ENCODE measurements at places on chromosomes 4 and X. TPM values are rescaled to one million over a fixed set of nuclear protein-coding genes. Genes with fewer than 3 reads are reported as not detected.

Gene HELT
- total RNA-seq: not detected

DNA sequence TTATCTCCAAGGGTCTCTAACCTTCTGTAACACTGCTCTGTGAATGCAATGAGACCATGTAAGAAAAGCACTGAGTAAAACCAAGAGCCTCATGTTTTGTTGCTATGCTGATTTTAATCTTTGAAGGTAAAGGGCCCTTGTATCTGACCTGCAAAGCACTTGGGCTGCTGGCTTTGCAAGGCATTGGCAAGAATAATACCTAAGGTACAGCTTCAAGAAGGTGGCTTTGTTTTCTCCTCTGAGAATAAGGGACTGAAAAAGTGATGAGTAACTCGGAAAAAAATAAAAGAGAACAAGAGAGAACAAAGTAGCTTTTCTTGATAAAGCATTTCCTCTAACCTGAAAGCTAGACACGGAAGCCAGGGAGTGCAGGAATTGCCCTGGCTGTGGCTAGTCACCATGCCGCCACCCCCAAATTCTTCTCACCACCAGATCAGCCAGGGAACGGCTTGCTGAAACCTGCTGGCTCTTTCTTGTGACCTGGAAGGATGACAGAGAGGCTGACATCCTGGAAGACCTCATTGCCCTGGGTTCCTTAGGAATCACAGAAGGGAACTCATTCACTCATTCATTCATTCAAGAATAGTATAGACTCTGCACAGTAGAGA lies 41.8 kb upstream of the HS3ST1 start:
- no peaks in the 10 kb centered on the region for H3K27me3 ChIP-seq
- peak overlapping the region; percentile 91 for H3K4me3 ChIP-seq
- H3K36me3 ChIP-seq: no peaks in the 10 kb centered on the region
- peak overlapping the region; percentile 83 for H3K27ac ChIP-seq
- no peak for DNase-seq

Gene SCFD2
- 23.9 TPM for total RNA-seq

DNA sequence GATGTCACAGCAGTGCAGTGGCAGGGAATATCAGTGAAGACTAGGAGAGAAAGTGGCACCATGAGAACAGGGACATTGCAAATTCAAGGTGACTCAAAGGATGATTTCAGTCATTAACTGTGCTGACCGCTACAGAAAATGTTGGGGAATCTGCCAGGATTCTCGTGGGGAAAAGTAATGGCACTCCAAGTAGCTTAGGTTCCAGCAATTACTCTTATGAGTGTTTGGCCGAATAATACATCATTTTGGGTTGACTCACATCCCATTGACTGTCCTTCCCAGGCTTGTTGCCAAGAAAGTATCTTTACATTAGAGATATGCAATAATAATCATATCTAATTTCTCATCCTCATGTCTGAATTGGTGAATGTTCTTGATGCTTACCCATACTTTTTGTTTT lies 1411.1 kb upstream of the PCDH7 start:
- no peaks in the 10 kb centered on the region for H3K36me3 ChIP-seq
- DNase-seq: no peak
- H3K4me3 ChIP-seq: no peak overlapping the region
- no peak overlapping the region for H3K27ac ChIP-seq
- H3K4me1 ChIP-seq: no peaks in the 10 kb centered on the region

Gene ZNF732
- not detected for total RNA-seq

GRCh38 chrX:9337046-9337445 lies 127.8 kb upstream of the TBL1X start:
- peaks cover 37% of the 10 kb centered on the region for H3K4me1 ChIP-seq
- no peaks in the 10 kb centered on the region for H3K36me3 ChIP-seq
- DNase-seq: no peak
- H3K4me3 ChIP-seq: no peak overlapping the region
- no peaks in the 10 kb centered on the region for H3K27me3 ChIP-seq

Gene FGFBP1
- total RNA-seq: not detected

DNA sequence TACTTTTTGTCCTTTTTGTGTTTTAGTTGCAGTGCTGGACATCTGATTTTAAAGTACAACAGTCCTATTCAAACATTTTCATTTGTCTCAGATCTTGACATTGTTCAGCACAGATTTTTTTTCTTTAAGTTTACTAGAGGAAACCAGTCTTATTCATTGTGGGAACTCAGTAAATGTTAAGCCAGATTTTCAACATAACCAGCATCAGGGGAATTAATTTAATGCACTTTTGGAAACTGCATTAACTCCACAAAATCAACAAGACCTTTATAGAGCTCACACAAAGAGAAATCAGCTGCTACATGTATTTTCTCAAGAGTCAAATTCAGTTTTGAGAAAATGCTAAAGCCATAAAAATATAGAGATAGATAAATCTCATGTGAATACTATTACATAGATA lies 9.9 kb downstream of the CPE start:
- no peaks in the 10 kb centered on the region for H3K36me3 ChIP-seq
- no peak for DNase-seq
- H3K4me1 ChIP-seq: no peaks in the 10 kb centered on the region
- H3K27ac ChIP-seq: no peak overlapping the region
- H3K27me3 ChIP-seq: peaks cover 8% of the 10 kb centered on the region

DNA sequence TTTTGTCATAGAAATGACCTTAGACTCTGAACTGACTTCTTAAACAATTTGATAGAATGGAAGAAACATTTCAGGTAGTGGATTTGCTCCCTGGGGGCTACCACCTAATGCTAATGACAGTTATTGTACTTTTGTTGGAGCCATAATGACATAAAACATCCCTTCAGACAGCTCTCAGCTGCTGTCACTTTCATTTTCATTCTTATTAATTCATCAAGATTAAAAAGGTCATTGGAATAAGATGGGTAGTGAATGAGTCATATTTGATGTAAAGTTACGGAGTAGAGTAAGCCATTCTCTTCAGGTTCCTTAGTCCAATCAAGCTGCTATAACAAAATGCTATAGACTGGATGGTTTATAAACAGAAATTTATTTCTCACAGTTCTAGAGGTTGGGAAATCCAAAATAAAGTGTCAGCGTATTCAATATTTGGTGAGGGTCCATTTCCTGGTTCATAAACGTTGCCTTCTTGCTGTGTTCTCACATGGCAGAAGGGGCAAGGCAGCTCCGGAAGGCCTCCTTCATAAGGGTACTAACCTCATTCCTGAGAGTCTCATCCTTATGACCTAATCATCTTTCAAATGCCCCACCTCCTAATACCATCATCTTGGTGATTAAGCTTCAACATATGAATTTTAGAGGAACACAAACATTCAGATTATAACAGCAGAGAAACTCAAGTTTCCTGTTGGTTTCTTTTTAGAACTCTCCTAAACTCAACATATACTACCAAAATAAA lies 268.5 kb downstream of the ARAP2 start:
- no peak overlapping the region for H3K4me3 ChIP-seq
- H3K27me3 ChIP-seq: no peaks in the 10 kb centered on the region
- H3K4me1 ChIP-seq: no peaks in the 10 kb centered on the region

Gene NCAPG
- 1.8 TPM for total RNA-seq

Gene ADH1A
- total RNA-seq: not detected

GRCh38 chr4:64771149-64771548 lies 361.9 kb upstream of the TECRL start:
- DNase-seq: no peak
- H3K36me3 ChIP-seq: no peaks in the 10 kb centered on the region
- no peak overlapping the region for H3K4me3 ChIP-seq
- H3K27ac ChIP-seq: no peak overlapping the region

DNA sequence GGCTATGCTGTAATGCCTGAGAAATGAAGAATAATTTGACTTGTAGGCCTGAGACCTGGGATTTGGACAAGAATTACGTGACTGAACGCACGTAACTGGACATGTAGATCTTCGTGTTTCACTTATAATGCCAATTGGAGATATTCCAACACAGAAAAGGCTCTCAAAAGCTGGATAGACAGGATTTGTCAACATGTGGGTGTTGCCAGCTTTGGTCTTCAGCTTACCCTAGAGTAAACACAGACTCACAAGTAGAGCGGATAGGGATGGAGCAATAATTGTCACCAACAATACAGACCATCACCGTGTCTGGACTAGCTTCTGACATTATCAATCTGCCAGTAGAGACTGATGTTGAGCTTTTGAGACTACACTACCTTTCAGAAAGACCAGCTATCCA lies 1511.0 kb upstream of the ADGRL3 start:
- DNase-seq: no peak
- no peak overlapping the region for H3K27ac ChIP-seq
- H3K4me3 ChIP-seq: no peak overlapping the region
- no peaks in the 10 kb centered on the region for H3K27me3 ChIP-seq

GRCh38 chr4:156052116-156052515 lies 98.5 kb upstream of the CTSO start:
- H3K4me3 ChIP-seq: no peak overlapping the region
- H3K36me3 ChIP-seq: no peaks in the 10 kb centered on the region
- H3K27me3 ChIP-seq: no peaks in the 10 kb centered on the region
- no peaks in the 10 kb centered on the region for H3K4me1 ChIP-seq
- no peak for DNase-seq
- H3K27ac ChIP-seq: no peak overlapping the region

Gene RHOXF1
- total RNA-seq: 4.7 TPM

DNA sequence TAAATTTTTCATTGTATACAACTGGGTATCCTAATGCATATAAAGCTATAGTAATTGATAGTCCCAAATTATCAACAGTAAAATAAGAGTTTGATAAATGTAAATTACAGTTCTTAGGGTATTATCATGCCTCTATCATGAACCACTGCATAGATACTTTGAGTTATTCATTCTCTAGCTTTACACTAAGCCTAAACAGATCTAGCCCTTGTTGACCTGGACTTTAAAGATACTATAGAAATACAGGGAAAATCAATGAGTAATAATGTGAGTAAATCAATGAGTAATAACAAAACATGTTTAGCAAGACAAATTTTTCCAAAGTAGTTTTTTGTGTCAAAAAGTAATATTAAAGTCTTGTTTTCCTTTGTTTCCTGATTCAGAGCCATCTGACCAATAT lies 228.4 kb downstream of the SCFD2 start:
- no peak for DNase-seq
- no peaks in the 10 kb centered on the region for H3K36me3 ChIP-seq
- no peaks in the 10 kb centered on the region for H3K4me1 ChIP-seq

Gene COX7B2
- not detected for total RNA-seq

DNA sequence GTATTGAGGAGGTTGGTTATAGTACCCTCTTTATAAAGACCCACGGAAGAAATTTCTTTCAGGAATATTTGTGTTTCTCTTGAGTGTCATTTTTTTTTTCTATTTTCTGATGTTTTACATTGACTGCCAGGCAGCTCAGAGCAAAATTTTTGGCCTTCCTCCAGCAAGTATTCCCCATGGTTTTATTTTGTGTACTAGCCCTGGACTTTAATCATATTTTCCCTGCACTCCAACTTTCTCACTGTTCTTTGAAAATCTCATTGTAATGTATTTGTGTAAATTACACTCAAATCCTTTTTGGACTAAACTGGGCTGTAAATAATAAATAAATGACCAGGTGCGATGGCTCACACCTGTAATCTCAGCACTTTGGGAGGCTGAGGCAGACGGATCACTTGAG lies 45.6 kb upstream of the USP46 start:
- H3K36me3 ChIP-seq: no peaks in the 10 kb centered on the region
- no peak overlapping the region for H3K4me3 ChIP-seq
- no peak overlapping the region for H3K27ac ChIP-seq
- no peak for DNase-seq
- H3K27me3 ChIP-seq: no peaks in the 10 kb centered on the region
- no peaks in the 10 kb centered on the region for H3K4me1 ChIP-seq

DNA sequence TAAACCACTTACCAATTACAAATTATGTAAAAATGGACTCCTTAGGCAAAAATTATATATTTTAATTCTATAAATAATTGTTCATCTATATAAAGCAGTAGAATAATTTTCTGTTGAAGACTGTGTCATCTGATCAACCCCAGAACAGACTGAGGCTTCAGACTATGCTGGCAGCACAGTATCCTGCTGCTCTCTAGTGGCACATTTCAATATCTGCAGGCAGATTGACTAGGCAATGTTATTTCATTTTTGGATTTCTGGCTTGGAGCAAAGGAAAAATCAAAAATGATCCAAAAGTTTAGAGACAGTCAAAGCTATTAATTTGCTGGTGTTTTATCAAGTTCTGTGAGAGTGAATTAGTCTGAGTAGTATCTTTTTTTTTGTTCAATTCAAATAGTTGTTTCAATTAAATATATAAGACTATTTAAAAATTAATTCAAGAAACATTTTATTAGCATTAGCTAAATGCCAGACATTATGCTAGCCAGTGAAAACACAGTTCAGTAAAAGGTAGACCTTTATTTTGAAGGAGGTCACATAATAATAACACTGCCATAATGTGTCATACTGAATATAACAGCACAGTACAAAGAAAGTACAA lies 21.3 kb upstream of the SULT1E1 start:
- H3K27me3 ChIP-seq: no peaks in the 10 kb centered on the region
- no peak overlapping the region for H3K27ac ChIP-seq
- no peak overlapping the region for H3K4me3 ChIP-seq
- no peak for DNase-seq

Gene LIMCH1
- total RNA-seq: 0.07 TPM

Measured in CD4-positive, CD25-positive, alpha-beta regulatory T cell (primary cell).